ENCODE measurements at places on chromosomes 7 and 10.

DNA sequence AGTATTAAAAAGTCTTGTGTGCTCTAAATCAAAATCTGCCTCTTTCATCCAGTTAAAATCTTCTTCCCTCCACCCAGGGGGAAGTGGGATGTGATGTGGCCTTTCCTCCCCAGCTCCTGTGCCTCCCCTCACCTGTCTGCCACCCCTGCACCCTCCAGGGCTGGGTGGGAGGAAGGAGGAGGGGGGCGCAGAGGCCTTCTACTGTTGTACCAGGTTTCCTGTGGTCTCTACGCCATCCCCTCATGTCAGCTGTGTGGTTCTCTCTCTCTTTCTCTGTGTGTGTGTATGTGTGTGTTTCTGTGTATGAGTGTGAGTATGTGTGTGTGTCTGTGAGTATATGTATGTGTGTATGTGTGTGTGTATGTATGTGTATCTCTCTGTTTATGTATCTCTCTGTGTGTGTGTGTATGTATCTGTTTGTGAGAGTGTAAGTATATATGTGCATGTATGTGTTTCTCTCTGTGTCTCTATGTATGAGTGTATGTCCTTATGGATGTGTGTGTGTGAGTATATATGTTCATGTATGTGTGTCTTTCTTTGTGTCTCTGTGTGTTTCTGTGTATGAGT lies 45.5 kb upstream of the C10orf71 start:
- no peak for DNase-seq

GRCh38 chr10:805620-806305 lies 116.3 kb upstream of the DIP2C start:
- DNase-seq = no peak

- no peak for DNase-seq
These were observed 72.2 kb upstream of the PALS2 start for GRCh38 chr7:24501009-24501408.

- DNase-seq = peak; percentile 35
These were observed 26.5 kb upstream of the CNTNAP2 start for GRCh38 chr7:146090023-146090645.

DNA sequence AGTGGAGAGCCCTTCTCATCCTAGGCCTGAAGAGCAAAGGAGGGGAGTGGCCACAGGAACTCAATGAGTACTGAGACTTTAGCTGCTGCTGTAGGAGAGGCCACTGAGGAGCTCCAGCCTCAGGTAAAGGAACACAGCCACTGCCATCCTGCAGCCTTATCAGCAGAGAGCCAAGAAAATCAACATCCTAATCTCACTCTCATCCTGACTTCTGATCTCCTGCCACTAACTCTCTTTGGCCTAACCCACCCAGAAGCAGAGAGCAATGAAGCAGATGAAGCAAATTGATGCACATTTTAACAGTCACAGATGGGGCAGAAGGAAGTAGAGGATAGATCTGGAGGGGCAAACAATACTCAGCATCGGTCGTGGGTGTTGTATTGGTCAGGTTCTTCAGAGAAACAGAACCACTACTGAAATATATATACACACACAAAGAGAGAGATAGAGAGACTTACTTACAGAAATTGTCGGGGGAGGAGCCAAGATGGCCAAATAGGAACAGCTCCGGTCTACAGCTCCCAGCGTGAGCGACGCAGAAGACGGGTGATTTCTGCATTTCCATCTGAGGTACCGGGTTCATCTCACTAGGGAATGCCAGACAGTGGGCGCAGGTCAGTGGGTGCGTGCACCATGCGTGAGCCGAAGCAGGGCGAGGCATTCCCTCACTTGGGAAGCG lies 297.6 kb downstream of the MTERF1 start:
- DNase-seq = no peak

- DNase-seq = no peak
These were observed 9.2 kb upstream of the LRRC20 start for GRCh38 chr10:70391654-70392053.

DNA sequence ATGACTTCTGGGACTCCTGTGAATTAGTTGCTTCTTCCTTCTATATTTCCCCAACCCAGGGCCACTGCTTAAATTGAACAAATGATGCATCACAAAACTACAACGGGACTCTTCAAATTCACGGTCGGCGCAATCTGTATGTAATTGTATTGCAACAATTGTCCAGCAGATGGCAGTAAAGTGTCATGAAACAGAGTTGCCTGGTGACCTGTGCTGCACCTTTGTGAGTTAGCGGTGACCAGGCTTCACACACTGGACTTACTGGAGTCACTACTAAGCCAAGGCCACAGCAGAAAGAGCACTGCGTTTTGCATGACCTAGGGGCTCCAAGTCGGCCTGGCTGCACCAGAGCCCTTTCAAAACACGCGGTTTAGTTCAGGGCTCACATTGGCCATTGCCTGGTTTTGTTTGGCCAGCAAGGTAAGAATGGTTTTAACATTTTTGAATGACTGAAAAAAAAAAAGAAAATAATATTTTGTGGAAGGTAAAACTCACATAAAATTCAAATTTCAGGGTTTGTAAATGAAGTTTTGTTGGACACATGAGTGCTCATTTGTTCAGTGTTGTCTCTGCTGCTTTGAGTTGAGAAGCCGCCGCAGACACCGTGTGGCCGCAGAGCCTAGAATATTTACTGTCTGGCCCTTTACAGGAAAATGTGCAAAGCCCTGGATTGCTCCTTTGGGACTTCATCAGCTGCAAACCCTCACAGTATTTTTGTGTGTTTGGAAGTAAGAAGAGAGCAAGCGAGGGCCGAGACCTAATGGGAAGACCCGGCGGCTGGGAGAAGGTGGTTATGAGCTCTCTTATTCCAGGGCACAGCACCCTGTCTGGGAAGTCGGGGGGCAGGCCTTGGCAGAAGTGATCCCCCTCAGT lies 23.2 kb upstream of the ZNF32 start:
- DNase-seq = peak; percentile 46

GRCh38 chr7:121330053-121330833 lies 1.4 kb downstream of the WNT16 start:
- no peak for DNase-seq

DNA sequence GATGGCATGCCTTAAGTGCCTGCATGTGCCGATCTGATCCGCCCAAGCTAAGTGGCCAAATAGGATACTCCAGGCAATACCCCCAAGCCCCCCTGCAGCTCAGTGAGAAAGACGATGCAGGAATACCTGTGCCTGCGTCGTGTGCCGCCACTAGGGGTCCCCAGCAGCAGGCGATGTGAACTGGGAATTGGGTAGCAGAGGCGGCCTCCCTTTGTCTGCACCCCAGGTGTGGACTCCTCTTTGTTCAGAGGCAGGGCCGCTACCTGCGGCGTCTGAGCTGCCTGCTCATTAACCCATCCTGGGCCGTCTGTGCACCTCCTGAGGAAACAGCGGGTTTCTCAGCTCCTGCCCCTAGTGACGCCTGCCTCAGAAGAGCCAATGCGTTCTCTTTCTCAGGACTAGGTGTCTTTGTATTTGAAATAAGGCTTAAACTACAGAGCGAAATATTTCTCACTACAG lies 4.8 kb upstream of the CHN2 start:
- peak; percentile 20 for DNase-seq

DNA sequence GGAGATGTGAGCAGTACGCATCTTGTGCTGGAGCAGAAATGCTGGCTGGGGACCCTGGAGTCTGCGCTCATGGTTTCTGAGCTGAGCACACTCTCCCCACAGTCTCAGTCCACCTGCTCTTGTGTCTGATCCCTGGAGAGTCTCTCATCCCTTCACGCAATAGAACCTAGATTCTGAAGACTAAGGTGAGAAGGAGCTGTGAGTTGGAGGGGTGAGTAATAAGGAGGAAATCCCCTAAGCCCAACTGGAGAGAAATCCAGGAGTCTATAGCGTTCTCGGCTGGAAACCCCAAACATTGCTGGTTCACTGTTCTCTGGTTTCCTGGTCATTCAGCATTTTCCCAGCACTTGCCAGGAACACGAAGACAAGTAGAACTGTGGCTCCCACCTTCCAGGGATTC lies 68.3 kb upstream of the SMNDC1 start:
- no peak for DNase-seq

DNA sequence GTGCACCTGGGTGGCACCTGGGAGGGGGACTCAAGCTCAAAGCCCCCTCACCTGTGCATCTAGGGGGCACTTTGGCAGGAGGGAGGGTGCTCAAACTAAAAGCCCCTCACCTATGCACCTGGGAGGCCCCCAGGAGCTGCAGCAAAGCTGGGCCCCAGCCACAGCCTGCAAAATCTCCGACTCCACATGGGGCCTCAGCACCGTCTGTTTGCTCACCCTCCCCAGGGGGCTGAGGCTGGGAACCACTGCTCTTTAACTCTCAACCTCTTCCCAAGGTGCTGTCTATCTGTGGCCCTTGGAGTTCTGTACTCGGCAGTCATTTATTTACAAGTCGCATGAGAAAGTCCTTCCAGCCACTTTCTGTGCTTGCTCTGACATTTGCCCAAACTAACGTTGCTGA lies 458.4 kb downstream of the DNAJB6 start:
- DNase-seq = no peak

GRCh38 chr10:115706488-115707076 lies 566.4 kb downstream of the GFRA1 start:
- peak; percentile 35 for DNase-seq

DNA sequence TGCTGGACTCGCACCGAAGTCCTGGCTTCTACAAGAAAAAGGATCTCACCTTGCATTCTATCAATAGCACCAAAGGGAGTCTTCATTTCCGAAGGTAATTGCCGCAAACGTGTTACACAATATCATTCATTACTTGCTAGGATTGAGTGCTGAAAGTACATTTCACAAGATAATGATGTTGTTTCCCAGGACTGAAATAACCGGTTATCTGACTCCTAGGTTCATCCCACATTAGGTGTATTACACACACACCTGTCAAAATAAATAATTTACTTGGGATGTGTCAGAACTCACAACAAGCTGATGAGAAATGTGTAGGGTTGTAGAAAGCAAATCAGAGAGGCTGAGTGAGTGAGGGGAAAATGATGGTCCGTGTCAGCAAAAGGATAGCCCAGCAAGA lies 219.4 kb upstream of the RHOBTB1 start:
- no peak for DNase-seq

- DNase-seq = no peak
These were observed 182.9 kb upstream of the TCF7L2 start for GRCh38 chr10:112767156-112767555.

DNA sequence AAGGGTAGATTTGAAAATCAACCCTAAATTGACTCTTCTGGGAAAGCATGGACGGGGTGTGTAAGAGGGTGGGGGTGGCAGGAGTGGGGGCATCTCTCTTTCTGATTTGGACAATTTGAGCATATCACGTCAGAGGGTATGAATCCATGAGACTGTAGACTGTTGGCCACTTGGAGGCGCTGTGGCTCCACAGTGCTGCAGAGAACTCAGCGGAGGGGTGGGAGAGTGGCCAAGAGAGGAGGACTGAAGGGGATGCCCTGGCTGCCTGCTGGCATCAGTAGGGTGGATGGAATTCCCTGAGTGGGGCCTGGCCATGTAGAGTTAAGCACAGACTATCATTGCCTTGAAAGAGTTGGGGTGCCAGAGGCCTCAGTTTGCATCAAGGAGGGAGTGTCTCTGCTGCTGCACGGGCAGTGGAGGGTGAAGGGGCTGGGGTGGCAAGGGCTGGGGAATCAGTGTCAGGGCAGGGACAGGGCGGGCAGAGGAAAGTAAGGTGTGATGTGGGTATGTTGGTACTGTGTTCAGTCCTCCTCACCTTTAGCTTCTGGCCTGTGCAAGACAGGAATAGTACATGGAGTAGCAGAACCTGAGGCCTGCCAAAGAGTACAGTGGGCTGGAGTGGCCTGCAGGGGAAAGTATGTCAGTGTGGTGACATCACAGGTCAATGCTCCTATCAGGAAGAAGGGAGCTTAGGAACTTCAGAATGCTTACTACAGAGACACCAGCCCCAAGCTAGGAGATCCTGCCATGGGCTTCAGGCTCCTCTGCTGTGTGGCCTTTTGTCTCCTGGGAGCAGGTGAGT lies 133.5 kb upstream of the PRSS58 start:
- DNase-seq = peak; percentile 9

- DNase-seq = no peak
These were observed 21.6 kb upstream of the NME8 start for GRCh38 chr7:37826825-37827224.

DNA sequence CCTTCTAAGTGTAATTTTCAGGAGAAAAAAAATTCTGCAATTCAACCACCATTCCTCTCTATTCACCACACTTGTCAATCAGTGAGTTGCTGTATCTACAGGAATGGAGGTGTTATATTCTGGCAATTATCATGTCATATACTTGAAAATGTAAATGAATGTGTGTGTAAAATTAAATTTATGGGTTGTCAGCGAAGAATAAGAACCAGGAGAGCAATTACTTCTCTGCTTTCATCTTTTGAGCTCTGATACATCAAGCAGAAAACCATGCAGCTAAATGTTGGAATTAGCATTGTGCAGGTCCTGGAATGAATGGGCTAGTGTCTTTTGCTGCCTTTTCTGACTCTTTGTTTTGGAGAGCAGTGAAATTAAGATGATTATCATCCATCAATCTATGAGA lies 207.6 kb downstream of the FOXP2 start:
- DNase-seq = no peak

- DNase-seq = no peak
These were observed 68.1 kb upstream of the CDK6 start for GRCh38 chr7:92904244-92905131.

DNA sequence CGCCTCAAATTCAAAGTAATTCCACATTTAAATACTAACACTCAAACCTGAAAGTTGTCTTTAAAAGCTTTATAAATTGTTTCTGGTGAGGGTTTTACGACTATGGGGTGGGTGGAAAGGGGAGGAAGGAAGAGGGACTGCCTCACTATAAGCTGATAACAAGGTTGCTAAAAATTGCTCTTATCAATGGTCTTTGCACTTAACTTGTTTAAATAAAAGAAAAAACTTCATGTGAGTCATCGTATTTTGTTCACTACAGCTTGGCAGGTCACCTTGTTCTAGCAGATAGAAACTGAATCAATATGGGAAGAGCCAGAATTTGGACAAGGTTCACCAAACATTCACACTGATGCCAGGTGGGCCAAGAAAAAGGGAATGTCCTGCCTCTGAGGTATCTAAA lies 129.2 kb downstream of the TES start:
- DNase-seq = no peak

GRCh38 chr10:103125323-103126267 lies 67.5 kb downstream of the NT5C2 start:
- no peak for DNase-seq

DNA sequence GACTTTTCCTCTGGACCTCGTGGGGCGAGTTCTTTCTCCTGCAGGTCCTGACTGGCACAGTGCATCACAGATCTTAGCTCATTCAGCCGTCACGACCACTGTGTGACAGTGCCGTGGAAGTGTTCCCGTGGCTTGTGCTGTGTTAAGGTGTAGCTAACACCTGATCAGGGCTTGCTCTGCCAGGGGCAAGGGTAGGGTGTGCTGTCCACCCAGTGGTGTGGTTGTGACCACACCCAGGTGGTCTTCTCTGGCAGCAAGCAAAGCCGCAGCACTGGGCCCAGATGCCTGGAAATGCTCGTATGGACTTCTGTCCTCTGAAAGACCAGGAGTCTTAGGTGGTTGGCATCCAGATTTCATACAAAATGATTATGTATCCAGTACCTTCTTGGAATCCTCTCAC lies 86.2 kb downstream of the GLRX3 start:
- no peak for DNase-seq

GRCh38 chr7:117135553-117135891 lies 182.2 kb downstream of the ST7 start:
- DNase-seq = no peak
